ENCODE measurements at places on chromosomes 7 and 10.

DNA sequence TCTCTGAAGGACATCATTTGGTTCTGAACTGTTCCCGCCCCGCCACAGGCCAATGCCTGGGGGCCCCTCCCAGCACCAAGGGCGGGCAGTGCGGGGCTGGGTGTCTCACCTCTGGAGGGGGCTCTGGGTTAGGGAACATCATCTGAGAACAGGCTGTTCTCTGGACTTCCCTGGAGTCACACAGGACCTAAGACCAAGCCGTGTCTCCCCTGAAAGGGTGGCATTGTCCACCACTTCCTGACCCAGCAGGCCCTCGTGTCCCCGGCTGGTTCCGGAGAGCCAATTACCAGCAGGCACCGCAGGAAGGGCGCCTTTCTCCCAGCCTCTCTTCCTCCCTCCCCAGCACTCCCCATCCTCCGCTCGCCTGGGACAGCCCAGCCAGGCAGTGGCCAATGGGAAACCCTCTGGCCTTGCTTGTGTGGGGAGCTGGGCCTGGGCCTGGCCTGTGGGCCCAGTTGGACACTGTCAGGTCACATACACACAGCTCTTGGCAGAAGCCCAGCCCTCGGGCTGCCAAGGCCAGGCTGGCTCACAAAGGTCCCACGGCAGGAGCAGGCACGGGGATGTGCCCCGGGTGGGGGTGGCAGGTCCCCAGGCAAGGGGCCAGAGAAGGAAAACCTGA lies 119.5 kb downstream of the SPDYE5 start:
- DNase-seq = no peak

- no peak for DNase-seq
Measured at GRCh38 chr10:124294811-124295770, 123.6 kb downstream of the OAT start.

GRCh38 chr10:123842692-123843385 lies 48.8 kb downstream of the CPXM2 start:
- DNase-seq = no peak

GRCh38 chr10:1594372-1595241 lies 142.7 kb downstream of the ADARB2 start:
- no peak for DNase-seq

GRCh38 chr7:149839933-149840332 lies 1.8 kb downstream of the ZNF862 start:
- DNase-seq = no peak

Data from GM12891 (cell line).